ENCODE measurements at places on chromosomes 6 and 20. TPM values are rescaled to one million over a fixed set of nuclear protein-coding genes. Genes with fewer than 3 reads are reported as not detected.

The OSBPL2 gene
- total RNA-seq, result 12.7 TPM

The SLC17A2 gene
- not detected for total RNA-seq

DNA sequence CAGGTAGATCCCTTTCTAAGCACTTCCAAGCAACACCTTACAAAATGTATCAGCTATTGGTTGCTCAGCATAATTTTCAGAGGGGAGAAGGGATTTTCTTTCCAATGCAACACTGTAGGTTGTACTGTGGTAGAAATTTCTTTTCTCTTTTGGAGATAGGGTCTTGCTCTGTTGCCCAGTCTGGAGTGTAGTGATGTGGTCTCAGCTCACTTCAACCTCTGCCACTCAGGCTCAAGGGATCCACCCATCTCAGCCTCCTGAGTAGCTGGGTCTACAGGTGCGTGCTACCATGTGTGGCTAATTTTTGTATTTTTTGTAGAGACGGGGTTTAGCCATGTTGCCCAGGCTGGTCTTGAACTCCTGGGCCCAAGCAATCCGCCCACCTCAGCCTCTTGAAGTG is 16.3 kb downstream of the RAD21L1 start:
- DNase-seq, result no peak

- no peak for DNase-seq
Observed at GRCh38 chr6:44472250-44472945, 84.9 kb downstream of the CDC5L start.

DNA sequence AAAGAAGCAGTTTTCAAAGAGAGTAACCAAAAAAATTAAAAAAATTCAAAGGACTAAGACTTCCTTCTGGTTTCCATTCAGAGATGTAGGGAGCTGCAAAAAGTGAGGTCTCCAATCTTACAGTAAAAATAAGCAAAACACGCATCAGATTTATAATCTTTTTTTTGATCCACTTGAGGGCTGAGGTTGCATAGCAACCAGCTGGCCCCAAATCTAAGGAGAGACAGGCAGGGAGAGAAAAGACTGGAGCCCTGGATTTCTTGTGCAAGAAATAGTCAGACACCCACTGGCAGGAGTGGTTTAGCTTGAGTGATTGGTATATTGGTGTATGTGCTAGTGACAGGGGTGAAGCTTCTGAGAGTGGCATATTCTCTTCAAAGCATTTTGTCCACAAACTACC is 135.9 kb upstream of the FUT9 start:
- no peak for DNase-seq

DNA sequence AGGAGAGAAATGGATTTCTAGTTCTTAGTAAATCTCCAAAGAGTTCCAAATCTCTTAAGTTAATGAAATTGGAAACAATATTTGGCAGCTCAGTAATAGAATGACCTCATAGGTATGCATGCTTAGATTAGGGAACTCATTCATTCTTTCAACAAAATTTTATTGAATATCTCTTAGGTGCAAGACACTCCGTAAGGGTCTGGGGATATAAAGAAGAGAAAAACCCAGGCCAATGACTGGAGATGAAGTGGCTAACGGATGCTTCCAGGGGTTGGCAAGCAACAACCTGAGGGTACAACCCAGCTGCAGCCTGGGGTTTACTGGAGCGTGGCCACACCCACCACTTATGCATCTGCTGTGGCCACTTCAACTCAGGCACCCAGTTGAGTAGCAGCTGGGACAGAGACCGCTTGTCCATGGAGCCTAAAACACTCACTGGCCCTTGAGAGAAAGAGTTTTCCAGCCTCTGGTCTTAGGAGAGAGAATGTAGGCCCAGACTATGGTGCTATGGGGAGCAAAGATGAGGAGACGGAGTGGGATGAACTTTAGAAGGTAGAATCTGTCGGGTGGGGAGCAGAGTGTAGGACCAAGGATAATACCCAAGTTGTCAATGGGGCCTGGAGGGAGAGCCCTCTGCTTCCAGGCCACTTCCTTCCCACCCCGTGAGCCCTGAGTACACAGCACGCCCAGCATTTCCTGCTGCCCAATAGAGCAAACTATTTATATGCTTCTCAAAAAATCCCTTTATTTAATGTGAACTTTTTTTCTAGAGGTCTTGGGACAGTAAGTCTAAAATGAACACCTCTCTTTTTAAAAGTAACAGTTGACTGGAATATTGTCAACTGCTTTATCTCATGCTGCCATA is 46.8 kb upstream of the PXDC1 start:
- DNase-seq, result peak; percentile 62

- DNase-seq, result no peak
Observed at GRCh38 chr6:91796603-91797002, 1209.7 kb upstream of the MAP3K7 start.

- DNase-seq, result peak; percentile 23
Observed at GRCh38 chr6:143279385-143279784, 171.1 kb downstream of the ADAT2 start.

The COL12A1 gene
- 31.5 TPM for total RNA-seq

The PRND gene
- not detected for total RNA-seq

DNA sequence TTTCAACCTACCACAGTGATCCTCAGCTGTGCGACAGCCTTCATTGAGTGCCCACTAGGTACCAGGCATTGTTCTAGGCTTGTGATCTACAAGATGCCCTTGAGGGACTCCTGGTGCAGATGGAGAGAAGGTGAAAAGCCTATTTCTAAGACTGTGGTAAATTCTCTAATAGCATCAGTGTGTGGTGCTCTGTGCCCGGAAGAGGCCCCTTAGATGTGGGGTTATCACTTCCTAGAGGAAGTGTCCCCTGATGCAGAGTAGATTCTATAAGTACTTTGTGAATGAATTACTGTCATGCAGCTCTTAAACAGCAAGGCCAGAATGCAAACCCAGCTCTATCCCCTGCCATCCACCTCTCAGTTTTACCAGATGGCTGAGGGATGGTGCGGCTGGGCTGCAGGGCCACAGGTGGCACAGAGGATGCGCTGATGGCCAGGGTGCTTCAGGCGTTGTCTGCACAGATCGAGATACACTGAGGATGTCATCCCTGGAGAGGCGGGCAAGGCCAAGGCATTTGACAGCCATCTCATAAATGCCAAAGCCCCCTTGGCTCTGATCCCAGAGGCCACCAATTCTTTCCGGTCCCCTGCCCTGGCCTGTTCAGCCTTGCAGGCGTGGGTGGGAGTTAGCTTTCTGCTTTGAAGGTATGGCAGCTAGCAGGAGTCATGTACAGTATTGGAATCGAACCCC is 96.7 kb downstream of the TOX2 start:
- no peak for DNase-seq

- peak; percentile 84 for DNase-seq
Observed at GRCh38 chr6:42279144-42279781, 61.6 kb upstream of the MRPS10 start.

GRCh38 chr6:137159912-137160311 is 13.5 kb downstream of the IL22RA2 start:
- no peak for DNase-seq

The SRMS gene
- not detected for total RNA-seq

- DNase-seq, result no peak
Observed at GRCh38 chr6:41032830-41033229, 6.2 kb downstream of the UNC5CL start.

The DPPA5 gene
- not detected for total RNA-seq

DNA sequence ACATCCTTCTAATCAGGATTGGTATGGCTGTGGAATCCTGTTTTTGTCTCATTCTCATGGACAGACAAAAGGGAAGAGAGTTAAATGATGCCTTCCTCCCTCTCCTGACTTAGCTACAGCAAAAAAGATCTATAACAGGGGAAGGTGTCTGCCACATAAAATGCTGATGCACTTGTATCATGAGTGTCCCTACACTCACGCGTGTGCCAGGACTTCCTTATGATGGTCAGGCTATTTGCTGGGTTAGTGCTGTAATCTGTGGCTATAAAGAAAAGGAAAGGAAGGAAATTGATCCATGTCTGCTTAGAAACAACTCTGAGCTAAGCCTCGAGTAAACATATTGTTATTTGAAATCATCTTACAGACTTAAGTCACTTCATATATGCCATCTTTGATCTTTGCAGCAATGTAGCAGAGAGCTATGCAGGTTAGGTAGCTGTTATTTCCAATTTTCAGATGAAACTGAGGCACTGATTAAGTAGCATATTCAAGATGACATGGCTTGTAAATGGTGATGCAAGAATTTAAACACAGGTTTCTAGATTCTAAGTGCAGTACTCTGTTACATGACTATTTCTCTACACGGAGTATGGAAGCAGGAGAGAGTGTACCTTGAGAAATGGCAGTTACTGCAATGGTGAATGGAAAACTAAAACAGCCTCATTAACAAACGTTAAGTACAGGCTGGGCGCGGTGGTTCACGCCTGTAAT is 8.4 kb upstream of the DHX35 start:
- DNase-seq, result no peak

The KCNB1 gene
- 0.19 TPM for total RNA-seq

GRCh38 chr6:7723554-7723953 is 2.3 kb upstream of the BMP6 start:
- DNase-seq, result no peak

The SOX18 gene
- total RNA-seq, result not detected

GRCh38 chr6:167750956-167751358 is 75.8 kb upstream of the AFDN start:
- DNase-seq, result no peak

GRCh38 chr6:165487950-165488349 is 175.1 kb downstream of the PDE10A start:
- DNase-seq, result no peak

GRCh38 chr6:6783721-6784120 is 195.2 kb downstream of the LY86 start:
- DNase-seq, result no peak

The ETV7 gene
- total RNA-seq, result 0.17 TPM
